ENCODE measurements at places on chromosomes 7 and 10.
A peak's percentile ranks its signal among the peaks of the same experiment; 100 is the strongest.

GRCh38 chr10:61541960-61542359 lies 88.8 kb upstream of the TMEM26 start:
- no peak for DNase-seq

- DNase-seq, result no peak
Measured at GRCh38 chr7:37107047-37107750, 341.5 kb downstream of the ELMO1 start.

DNA sequence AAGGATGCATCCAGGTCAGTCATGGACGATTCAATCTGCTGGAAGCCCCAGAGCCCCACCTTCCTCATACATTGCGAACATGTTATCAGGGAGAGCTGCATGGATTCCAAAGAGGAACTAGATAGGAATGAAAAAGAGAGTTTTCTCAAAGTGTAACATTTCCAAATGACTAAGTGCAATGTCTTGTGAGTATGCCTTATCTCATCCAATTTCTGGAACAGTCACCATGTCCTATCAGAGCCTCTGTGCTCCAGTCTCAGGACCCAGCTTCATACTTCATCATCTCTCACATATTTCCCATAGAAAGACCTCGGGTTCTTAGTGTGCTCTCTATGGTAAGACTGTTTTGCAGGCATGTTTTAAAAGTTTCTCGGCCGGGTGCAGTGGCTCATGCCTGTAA lies 26.8 kb downstream of the ZC3HC1 start:
- no peak for DNase-seq

GRCh38 chr10:118708571-118708970 lies 46.2 kb downstream of the CACUL1 start:
- no peak for DNase-seq

DNA sequence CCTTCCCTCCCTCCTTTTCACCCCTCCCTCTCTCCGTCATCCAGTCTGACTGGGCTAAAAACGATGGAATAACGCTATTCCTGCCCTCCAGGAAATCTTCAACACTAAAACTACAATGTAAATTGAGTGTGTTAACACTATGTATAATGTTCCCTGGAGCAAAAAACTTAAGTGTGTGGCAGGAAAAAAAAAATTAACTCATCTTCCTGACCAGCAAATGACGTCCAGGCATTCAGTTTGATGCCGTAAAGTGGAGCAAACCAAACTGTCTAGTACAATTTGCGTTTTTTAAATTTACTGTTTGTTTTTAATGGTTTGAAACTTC lies 545 bp upstream of the MTPN start:
- DNase-seq, result no peak

GRCh38 chr7:27073076-27073475 lies 22.7 kb downstream of the HOXA1 start:
- DNase-seq, result no peak

GRCh38 chr10:49617121-49618020 lies 3.5 kb downstream of the CHAT start:
- DNase-seq, result no peak

DNA sequence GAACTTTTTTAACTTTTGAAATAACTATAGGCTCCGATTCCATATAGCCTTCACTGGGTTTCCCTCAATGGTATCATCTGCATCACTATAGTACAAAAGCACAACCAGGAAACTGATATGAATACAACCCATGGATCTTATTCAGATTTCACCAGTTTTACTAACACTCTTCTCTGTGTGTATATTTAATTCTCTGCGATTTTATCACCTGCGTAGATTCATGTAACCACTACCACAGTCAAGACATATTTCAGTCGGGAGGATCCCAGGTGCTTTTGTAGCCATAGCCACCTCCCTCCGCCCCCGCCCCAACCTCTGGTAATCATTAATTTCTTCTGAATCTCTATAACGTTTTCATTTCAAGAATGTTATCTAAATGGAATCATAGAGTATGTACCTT lies 82.8 kb upstream of the C7orf33 start:
- DNase-seq, result no peak

- no peak for DNase-seq
Measured at GRCh38 chr10:102416695-102417094, 1.9 kb downstream of the PSD start.

DNA sequence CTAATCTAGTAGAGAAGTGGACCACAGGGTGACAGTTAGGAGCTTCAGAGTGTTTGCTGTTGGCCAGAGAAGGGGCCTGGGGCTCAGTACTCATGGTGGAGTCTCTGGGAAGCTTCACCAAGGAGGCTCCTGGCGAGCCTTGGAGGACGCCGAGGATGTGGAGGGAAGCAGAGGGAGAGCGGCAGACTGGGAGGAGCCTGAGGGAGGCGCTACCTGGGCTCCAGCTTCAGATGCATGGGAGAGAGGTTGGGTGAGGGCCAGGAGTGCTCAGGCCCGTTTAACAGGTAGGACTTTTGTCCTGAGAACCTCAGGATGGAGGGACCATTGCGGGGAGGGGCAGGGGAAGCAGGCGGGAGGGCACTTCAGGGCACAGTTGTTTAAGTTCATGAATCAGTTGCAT lies 24.2 kb downstream of the DOCK1 start:
- DNase-seq, result no peak

- DNase-seq, result no peak
Measured at GRCh38 chr10:95300022-95300539, 9.3 kb upstream of the PDLIM1 start.

- DNase-seq, result peak; percentile 79
Measured at GRCh38 chr7:123682690-123683089, 27.0 kb downstream of the LMOD2 start.

DNA sequence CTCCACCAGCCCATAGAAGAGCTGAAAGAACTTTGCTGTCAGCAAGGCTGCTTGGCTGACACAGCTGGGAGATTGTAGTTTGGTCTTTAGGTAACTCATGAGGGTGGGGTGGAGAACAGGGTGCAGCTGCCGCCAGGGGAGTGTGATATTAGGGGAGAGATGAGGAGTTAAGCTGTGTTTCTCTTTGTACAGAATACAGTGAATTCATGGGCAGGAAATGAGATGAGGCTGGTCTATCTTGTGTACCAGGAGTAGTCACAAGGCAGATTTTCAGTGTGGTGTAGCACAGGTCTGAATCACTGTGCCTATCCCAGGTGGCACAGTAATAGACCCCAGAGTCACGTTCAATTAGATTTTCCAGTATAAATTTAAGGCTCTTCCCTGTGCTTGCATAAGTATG lies 56.6 kb upstream of the TARP start:
- DNase-seq, result no peak

- DNase-seq, result peak; percentile 56
Measured at GRCh38 chr10:113135025-113135424, 185.0 kb downstream of the TCF7L2 start.

GRCh38 chr10:24651923-24652322 lies 71.8 kb downstream of the ARHGAP21 start:
- no peak for DNase-seq

DNA sequence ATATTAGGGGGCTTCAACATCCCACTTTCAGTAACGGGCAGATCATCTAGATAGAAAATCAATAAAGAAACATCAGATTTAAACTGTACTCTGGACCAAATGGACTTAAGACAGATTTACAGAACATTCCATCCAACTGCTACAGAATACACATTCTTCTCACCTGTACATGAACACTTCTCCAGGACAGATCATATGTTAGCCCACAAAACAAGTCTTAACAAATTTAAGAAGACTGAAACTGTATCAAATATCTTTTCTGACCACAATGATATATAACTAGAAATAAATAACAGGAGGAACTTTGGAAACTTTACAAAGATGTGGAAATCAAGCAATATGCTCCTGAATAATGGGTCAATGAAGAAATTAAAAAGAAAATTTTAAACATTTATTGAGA lies 86.7 kb downstream of the MICU1 start:
- no peak for DNase-seq

DNA sequence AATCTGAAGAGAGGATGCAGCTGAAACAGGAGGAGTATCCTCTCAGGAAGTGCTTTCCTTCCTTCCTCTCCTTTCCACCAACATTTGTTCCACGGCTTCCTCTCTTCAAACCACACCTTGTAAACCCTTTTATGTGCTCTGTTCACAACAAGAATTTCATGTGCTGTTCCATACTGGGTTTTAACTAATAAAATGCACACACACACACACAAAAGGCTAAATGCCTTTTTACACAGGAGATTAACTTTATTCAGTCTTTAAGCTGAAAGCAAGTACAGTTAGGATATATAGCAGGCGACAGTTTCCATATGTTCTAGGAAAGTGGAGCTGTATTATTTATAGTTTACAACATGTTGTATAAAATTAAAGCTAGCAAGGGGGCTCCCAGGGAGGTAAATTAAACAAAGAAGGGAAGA lies 106.7 kb downstream of the REEP3 start:
- no peak for DNase-seq

DNA sequence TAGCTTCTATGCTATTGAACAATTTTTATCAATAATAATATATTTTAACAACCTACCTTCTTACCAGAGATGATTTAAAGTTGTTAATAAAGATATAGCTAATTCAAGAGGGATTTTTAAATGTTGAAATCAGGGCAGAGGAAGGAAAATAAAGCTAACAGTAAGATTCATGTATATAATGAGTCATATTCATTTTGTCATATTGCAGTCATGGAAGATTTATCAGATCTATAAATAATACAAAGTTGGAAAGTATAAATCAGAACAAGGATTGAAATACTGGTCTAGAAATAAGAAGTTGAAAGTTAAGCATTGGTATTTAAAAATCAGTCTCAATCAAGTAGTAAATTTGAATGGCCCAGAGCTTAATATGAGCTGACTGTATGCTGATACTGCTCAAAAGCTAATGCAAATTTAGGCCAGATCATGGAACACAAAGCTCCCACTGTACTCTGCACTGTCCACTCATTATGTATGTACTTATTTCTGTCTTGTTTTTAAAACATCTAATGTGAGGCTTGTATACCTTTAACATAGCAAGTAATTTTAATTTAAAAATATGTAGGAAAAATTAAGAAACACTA lies 196.9 kb downstream of the ZEB1 start:
- no peak for DNase-seq

GRCh38 chr7:141708351-141708750 lies at the start of gene WEE2:
Gene WEE2, plus strand, starts transcription at chr7:141708353. Its CDS starts 406 bp downstream, at chr7:141708759.
- DNase-seq, result no peak

DNA sequence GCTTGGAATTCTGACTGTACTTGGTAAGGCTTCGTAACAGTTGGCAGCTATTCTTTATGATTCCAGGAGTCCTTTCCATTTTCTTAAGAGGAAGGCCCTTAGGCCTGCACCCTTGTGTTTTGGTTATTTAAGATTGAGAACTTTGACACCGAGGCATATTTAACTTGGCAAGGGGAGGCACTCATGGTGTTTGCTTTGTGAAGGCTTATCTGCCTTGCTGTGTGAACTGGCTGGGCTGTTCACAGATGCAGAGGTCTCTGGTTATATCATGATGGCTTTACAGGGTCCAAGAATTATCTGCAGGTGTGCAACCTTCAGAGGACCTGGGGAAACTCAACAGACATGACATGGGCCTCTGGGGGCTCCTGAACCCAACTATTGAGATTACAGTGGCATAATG lies 833 bp upstream of the PNLIPRP1 start:
- DNase-seq, result no peak

- no peak for DNase-seq
Measured at GRCh38 chr10:641149-642010, 48.1 kb downstream of the DIP2C start.

DNA sequence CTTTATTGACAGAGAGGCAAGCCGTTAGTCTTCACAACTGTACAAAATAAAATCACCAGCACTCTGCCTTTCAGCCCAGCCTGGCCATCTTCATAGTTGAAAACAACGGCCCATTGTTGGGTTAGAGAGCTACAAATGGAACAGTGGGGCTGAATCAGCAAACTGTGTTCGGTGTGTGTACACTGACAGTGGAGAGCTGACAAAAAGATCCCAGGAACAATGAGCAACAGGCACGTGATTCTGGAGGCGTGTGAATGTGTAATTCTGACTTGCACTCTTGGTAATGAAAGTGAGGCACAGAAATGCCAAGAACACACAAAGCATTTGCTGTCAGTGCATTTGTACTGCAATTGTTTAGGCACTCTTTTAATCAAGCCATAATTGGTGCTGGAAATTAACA lies 303.7 kb downstream of the WDR11 start:
- DNase-seq, result peak; percentile 79

Data from inflammatory macrophage treated with lipopolysaccharide for 1 hour (primary cell).